ENCODE measurements at places on chromosomes 3 and 15. TPM values are rescaled to one million over a fixed set of nuclear protein-coding genes. Genes with fewer than 3 reads are reported as not detected.

A4GNT gene
- not detected for total RNA-seq

SLC2A2 gene
- total RNA-seq = not detected

RASGRP1 gene
- total RNA-seq = 0.85 TPM

LRRIQ4 gene
- 0.26 TPM for total RNA-seq

NOX5 gene
- total RNA-seq = not detected

SPINK8 gene
- not detected for total RNA-seq

SIDT1 gene
- total RNA-seq = not detected

SKOR1 gene
- 0.13 TPM for total RNA-seq

CELSR3 gene
- 23.5 TPM for total RNA-seq

ATP13A5 gene
- not detected for total RNA-seq

LIPH gene
- total RNA-seq = 0.37 TPM

CASR gene
- total RNA-seq = 0.02 TPM

SLC6A6 gene
- total RNA-seq = 72.6 TPM

MFSD1 gene
- total RNA-seq = 10.4 TPM

CSPG4 gene
- total RNA-seq = 2.0 TPM

P2RY12 gene
- not detected for total RNA-seq

MASP1 gene
- 1.0 TPM for total RNA-seq

LMCD1 gene
- total RNA-seq = 22.1 TPM

COL6A5 gene
- 0.04 TPM for total RNA-seq

IMPDH2 gene
- total RNA-seq = 408 TPM

DPPA2 gene
- 3.1 TPM for total RNA-seq
